BE2C (cell line): ENCODE measurements at places on chromosomes 4 and X.

- no peak for DNase-seq
These were observed 305.4 kb downstream of the PCDH18 start for GRCh38 chr4:137226900-137227299.

DNA sequence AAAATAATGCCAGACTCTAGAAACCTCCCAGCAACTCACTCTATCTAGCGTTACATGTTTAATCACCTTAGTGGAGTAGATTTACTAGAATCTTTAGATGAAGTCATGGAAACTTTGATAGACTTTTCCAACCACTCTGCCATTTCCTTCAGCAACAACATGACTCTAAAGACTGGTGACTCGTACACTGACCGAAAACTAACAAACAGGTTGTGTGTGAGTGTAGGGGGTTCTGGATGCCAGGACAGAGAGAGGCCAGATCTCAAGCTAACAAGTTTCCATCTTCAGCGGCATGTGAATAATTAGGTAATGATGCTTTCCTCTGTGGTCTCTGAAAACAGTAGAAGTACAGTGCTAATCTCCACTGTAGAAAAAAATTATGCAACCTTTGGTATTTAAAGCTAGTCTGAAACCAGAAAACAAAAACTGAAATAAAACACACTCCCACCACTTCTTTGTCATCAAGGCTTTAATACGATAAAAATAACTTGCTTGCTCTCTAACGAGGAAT, 286.4 kb downstream of the PRDM5 start:
- no peak for DNase-seq

DNA sequence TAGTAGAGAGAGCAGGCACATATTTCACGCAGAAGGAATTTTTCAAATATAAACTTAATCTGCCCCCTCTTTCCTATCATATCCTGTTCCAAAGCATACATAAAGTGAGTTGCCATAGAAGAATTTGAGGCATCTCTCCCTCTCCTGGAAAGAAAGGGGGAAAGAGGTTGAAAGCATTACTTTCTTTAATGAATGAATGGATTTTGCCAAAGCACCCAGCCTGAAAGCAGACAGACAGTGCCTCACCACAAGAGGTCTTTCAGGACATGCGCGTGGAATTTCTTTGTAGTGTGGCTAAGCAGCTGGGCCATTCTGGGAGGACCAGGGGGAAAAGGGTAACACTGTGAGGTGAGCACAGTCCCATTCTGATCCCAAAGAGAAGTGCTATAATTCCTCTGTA, 651.4 kb downstream of the IQCM start:
- no peak for DNase-seq

GRCh38 chrX:370963-371745, 15.6 kb downstream of the PPP2R3B start:
- DNase-seq: no peak

- no peak for DNase-seq
These were observed 189.3 kb upstream of the GPRIN3 start for GRCh38 chr4:89496851-89497250.

- no peak for DNase-seq
These were observed 110.6 kb upstream of the FSTL5 start for GRCh38 chr4:162274354-162274753.

GRCh38 chr4:95250544-95251137, 298.1 kb downstream of the UNC5C start:
- no peak for DNase-seq

GRCh38 chr4:10731162-10731561, 46.6 kb upstream of the CLNK start:
- no peak for DNase-seq

GRCh38 chr4:168723020-168723419, 226.2 kb downstream of the PALLD start:
- DNase-seq: no peak

DNA sequence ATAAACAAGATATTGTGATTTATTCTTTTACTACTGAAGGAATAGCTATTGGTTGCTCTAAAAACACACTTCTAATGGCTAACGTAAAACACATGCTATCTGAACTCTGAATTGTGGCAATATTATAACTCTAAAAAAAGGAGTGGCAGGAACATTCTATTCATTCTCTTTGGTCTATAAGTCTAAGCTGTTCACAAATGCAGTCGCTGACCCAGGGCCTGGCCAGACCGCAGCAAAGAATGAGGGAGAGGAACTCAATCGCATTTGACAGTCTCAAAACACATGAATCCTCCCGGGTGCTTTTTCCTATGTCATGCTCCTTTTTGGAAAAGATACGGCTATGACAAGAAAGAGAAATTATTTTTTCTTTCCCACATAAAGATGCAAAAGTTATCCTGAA, 651.6 kb upstream of the PITX2 start:
- DNase-seq: no peak

- DNase-seq: no peak
These were observed 689 bp downstream of the METAP1 start for GRCh38 chr4:98996056-98996764.

- DNase-seq: no peak
These were observed 40.9 kb downstream of the TSPAN5 start for GRCh38 chr4:98617358-98618047.

- peak; percentile 18 for DNase-seq
These were observed 729 bp upstream of the IRF2 start for GRCh38 chr4:184475096-184475461.

- DNase-seq: no peak
These were observed 65.4 kb downstream of the HTRA3 start for GRCh38 chr4:8334786-8335460.
